Activated CD8-positive, alpha-beta memory T cell treated with anti-CD3 and anti-CD28 coated beads for 48 hours (primary cell): ENCODE measurements at places on chromosomes 2 and 18.
A peak's percentile ranks its signal among the peaks of the same experiment; 100 is the strongest.

DNA sequence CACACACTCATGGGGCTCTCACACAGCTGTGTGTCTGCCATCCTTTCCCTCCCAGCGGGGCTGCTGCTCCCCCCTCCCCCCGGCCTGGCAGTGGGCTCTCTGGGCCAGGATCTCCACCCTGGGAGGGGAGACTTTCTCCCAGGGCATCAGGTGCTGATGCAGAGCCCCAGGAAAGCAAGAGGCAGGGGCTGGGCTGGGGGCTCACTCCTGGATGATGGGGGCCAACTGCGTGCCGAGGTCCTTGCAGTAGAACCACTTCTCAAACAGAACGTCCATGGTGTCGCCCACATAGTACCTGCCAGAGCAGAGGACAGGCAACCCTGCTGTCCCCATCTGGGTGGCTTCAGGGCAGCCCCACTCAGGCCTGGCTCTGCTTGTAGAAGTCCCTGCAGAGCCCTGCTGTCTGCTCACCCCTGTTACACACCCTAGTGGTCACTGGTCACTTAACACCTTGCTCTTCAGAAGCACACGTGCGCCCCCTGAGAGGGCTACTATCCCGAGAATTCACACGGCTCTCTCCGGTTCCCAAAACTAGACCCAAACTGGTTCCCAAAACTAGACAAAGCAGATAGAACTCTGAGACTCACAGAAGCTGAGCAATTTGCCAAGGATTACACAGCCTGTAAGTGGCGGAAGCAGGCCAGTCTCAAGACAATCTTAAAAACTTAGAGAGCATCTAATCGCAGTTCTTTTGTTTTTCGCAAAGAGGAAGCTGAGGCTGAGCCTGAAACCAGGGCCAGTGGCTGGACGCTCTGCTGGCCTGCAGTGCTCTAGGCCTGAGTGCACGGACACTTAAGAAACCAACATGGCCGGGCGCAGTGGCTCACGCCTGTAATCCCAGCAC is 6.6 kb upstream of the OXER1 start:
- DNase-seq: no peak

DNA sequence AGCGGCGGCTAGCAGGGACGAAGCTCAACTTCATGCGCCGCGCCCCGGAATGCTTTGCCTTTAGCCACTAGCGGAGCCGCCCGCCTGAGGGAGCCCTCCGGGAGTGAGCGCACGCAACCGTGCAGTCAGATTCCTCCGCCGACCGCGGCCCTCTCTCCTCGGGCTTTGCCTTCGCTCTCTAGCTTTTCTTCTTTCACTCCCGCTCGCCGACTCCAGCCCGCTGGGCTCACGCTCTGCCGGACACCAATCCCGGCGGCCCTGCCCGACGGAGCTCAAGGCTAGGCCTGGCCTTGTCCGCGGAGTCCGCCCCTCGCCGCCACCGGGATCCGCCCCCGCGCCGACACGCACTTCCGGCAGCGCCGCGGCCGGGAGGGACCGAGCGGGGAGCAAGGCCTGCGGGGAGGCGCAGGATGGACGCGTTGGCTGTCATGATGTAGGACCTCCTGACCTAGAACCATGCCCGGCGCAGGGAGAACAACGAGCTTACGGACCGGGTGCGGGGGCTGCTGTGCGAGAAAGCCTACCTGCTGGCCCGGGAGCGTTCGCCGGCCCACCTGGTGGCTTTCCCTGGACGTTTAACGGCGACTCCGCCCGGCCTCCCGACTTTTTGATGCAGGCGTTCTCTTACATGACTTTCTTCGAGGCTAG is 40.8 kb upstream of the AKAIN1 start:
- DNase-seq: peak; percentile 71

DNA sequence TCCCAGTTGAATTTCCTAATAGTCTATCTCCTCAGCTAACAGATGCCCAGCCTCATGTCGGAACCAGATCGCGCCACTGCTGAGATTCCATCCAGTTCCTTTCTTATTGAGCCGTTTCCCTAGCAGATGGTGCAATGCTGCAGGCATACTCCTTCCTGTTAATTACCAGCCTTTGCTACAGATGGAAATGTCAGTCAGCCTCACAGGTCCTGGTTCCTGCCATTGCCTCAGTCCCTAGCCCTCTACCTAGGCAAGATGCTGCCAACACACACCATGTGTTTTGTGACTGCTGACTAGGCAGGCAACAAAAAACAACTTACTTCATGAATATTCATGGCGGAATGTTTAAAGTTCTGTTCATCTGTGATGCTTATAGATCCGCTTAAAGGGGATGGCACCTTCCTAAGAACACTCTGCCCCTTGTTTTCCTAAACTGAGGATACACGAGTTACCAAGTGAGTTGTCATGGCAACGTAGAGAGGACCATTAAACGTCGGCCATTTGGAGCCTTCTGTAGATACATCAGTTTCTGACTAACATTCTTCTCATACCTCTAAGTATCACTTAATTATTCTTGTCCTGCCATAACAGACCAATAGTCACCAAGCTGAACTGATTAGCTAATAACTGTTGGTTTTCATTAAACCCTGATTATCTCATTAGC is 749.5 kb downstream of the RNF144A start:
- no peak for DNase-seq

DNA sequence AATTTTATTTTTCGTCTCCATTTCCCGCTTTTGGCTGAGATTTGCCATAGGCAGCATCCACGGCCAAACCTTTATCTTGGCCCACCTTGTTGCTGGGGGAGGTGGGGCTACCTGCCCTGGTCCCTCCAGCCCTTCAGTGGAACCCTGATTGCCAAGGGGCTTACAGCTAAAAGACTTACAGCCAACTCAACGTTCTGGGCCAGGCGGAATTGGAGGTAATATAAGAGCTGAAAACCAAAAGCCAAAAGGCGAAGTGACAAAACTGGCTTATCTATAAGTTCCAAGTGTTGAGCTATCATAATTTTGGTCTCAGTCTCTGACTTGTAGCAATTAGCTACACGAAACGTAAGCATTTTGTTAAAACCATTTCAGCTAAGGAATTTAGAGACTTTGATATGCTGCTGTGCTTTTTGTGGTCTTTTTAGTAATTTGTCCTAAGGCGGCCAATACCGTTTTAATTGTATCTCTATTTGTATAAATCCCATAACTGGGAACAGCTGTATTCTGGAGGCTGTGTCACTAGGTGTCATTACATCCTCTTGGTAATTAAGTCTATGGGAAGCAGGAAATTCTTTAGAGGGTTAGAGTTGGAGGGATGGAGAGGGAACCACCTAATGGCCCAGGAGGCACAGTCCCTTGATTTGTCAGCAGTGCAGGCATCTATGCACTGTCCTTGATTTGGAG is 24.0 kb downstream of the PDCD1 start:
- DNase-seq: no peak

DNA sequence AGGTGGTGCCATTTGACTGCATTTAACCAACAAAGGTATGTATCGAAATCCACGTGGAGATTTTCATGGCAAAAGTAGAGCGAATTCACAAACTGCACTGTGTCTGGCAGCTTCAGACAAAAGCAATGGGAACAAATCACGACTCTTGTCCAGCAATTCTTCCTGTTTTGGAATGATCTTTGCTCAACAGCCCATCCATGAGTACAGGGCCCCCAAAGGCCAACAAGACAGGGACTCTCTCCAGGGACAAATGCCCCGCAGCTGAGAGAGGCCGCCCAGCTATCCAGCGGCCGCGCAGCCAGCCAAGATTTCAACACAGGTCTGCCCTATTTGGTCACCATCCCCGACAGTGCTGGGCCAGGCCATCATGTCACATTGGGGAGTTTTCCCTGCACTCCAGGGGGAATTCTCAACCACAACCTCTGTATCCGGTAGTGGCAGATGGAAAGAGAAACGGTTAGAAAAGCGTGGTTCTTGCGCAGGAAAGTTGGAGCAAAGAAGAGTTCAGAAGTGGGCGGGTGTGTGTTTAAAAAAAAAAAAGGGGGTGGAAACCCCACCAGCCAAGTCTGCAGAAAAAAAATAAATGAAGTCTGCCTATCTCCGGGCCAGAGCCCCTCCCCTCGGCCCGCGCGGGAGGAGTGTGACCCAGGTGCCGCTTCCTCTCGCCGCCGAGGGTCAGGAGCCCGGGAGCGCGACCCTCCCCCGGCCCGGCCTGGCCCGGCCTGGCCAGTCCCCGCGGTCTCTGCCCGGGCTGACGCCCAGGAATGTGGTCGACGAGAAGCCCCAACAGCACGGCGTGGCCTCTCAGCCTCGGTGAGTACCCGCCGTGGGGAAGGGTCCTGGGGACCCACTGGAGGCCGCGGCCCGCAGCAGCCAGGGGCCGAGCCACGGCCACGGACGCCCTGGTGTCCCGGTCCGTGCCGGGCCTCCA is at the start of gene GYPC:
Gene GYPC (plus strand): TSS at position 659 of the 931 bp plus-strand sequence. CDS start 106 bp downstream, at position 765.
- no peak for DNase-seq

GRCh38 chr2:221423210-221423804 is 148.8 kb downstream of the EPHA4 start:
- no peak for DNase-seq

DNA sequence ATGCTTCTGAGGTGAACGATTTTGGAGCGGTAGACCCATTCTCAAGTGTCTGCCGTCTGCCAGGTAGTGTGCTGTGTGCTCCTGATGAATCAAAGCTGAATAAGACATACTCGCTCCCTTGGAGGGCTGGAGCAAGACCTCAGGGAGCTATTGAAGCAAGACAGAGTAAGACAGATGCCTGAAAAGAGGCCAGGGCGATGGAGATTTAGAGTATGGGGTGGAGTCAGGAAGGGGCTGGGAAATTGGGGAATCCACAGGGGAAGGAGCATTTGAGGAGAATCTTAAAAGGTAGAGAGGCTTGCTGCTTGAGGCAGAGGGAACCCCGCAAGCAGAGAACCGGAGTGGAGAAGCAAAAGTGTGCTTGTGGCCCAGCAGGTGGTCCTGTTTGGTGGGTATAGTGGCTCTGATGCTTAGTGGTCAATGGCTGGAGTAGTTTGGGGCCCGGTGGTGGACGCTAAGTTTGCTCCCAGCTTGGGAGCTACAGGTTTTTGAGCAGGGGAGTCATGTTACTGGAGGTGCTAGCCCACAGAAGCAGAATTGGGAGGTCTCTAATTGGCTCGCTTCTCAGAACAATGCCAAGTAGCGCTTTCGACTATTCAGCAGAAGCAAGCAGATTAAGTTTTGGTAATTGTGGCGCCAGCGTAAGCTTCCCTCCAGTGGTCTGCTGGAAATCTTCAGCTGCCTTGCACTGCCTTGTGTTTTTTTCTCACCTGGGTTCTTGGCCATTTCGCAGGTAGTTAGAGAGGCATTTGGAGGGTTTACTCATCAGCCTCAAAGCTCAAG is 2.0 kb downstream of the CNNM4 start:
- no peak for DNase-seq

DNA sequence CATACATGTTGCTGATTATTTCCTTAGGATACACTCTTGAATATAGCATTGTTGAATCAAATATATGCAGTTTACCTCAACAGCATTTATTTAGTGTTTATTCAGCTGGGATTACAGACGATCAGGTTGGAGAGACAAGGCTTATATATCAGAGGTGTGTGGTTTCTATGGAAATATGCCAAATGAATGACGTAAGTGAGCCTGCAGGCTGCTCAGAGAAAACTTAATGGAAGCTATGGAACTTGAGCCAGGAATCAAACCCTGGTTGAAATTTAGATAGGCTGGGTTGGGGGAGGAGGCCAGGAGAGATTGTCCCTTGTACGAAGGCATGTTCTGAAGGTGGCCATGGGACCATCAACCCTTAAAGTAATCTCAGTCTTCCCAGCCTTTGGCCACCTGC is 79.5 kb downstream of the INPP4A start:
- no peak for DNase-seq
